Effector memory CD8-positive, alpha-beta T cell (primary cell): ENCODE measurements at places on chromosomes 12 and 14.
A peak's percentile ranks its signal among the peaks of the same experiment; 100 is the strongest.

- peak overlapping the region; percentile 97 for H3K27ac ChIP-seq
- H3K27me3 ChIP-seq: no peaks in the 10 kb centered on the region
- H3K4me1 ChIP-seq: peaks cover 54% of the 10 kb centered on the region
These were observed 1.0 kb downstream of the NACA start for GRCh38 chr12:56723889-56724700.

GRCh38 chr14:104955396-104955770, 22.8 kb downstream of the AHNAK2 start:
- H3K4me1 ChIP-seq: no peaks in the 10 kb centered on the region
- no peak overlapping the region for H3K27ac ChIP-seq
- H3K27me3 ChIP-seq: peaks cover 67% of the 10 kb centered on the region

DNA sequence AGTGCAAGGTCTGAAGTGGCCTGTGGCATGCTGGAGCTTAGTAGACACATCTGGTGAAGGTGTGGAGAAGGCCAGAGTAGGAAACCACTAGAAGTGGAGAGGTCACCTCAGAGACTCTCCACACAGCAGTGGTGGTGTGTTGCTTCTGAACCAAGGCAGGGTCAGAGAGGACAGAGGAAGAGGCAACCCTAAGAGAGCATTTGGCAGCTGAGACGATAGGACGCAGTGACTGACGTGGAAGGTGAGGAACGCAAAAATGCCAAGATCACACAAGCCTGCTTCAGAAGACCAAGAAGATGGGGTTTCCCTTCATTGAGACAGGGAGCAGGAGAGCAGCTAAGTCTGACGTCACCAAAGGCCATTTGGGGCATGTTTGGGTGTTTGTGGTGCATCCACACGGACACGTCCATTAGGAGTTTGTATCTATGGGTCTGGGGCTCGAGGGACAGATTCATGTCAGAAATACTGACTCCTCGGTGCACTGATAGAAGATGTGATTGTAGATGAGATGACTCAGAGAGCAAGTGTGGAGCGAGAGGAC, 338.1 kb downstream of the CACNA1C start:
- no peak for DNase-seq
- no peaks in the 10 kb centered on the region for H3K27me3 ChIP-seq
- H3K27ac ChIP-seq: no peak overlapping the region
- no peak overlapping the region for H3K4me3 ChIP-seq
- H3K4me1 ChIP-seq: no peaks in the 10 kb centered on the region

GRCh38 chr12:75913502-75914351, 117.8 kb downstream of the PHLDA1 start:
- H3K4me3 ChIP-seq: no peak overlapping the region
- peaks cover 6% of the 10 kb centered on the region for H3K4me1 ChIP-seq
- H3K27me3 ChIP-seq: no peaks in the 10 kb centered on the region
- no peaks in the 10 kb centered on the region for H3K36me3 ChIP-seq
- H3K27ac ChIP-seq: no peak overlapping the region
- DNase-seq: no peak

DNA sequence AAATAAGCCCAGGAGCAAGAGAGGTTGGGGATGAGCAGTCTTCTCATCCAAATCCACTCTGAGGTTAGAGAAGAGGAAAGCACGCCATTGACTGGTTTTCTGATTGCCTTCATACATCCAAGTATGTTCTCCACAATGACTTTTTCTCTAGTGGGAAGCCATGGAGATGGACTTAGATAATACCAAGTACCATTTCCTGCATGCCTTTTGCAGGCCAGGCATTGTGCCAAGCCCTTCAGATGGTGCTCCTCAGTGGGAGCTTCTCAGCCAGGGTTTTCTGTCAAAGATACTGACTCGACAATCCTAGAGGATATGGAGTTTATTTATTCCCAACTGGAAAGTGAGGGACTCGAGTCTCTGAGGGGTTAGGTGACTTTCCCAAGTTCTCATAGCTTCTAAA, 218.0 kb downstream of the ZFP36L1 start:
- DNase-seq: no peak
- no peaks in the 10 kb centered on the region for H3K27me3 ChIP-seq
- no peak overlapping the region for H3K4me3 ChIP-seq
- no peaks in the 10 kb centered on the region for H3K36me3 ChIP-seq

DNA sequence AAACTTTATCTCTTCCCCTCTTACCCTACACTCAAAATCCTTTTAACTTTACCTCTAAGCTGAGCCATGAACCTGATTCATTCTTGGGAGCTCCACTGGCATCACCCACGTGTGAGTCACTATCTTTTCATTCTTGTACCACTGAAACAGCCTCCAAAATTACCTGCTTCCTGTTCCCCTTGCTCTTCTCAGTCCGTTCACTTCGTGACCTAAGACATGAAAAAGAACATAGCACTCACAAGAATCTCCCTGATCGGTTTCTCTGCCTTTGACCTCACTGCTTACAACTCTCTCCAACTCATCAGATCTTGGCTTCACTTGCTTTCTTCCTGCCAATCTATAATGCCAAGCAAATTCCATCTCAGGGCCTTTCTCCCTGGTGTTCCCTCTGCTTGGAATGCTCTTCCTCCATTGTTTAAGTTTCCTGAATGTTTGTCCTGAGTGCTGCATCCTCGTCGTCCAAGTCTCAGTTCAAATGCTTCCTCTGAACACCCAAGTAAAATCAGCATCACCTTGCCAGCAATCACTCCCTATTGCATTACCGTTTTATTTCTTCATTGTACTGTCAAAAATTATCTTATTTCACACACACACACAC, 9.2 kb downstream of the GLIPR1 start:
- no peak for DNase-seq
- no peak overlapping the region for H3K4me3 ChIP-seq
- peaks cover 69% of the 10 kb centered on the region for H3K36me3 ChIP-seq
- no peaks in the 10 kb centered on the region for H3K27me3 ChIP-seq
- H3K4me1 ChIP-seq: peaks cover 31% of the 10 kb centered on the region
- H3K27ac ChIP-seq: peak overlapping the region; percentile 76

- no peak for DNase-seq
- no peaks in the 10 kb centered on the region for H3K4me1 ChIP-seq
- no peak overlapping the region for H3K4me3 ChIP-seq
- H3K36me3 ChIP-seq: no peaks in the 10 kb centered on the region
- H3K27ac ChIP-seq: no peak overlapping the region
These were observed 99.8 kb upstream of the DIO2 start for GRCh38 chr14:80310938-80311750.

DNA sequence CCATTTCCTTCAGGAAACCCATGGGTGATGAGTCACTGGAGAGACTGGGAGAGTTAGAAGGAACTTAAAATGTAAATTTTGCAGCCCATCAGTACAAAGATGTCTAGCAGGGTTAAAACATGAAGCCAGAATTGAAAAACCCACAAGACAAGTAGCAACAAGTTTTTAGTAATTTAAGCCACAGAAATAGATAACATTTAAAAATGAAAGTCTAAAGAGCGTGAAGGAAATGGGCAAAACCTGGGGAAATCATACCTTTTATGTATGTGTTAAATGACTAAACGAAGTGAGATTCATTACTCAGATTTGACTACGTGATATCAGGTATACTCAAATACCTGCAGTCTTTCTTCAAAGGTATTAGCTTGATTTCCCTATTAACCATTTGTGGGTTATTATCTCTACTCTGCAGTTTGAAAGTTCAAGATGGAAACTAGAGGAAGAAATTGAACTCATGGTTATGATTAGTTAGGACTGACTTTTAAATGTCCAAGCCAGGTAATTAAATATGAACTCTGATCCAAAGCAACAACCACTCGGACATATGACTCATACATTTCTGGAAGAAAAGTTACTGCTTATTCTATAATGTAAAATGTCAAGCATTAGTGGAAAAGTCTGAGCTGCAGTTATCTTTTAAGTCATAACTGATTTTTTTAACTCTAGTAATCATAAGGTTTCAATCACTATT, 84.1 kb downstream of the ITPR2 start:
- peak overlapping the region; percentile 82 for H3K27ac ChIP-seq
- no peaks in the 10 kb centered on the region for H3K36me3 ChIP-seq
- H3K27me3 ChIP-seq: no peaks in the 10 kb centered on the region
- peaks cover 63% of the 10 kb centered on the region for H3K4me1 ChIP-seq
- no peak for DNase-seq

DNA sequence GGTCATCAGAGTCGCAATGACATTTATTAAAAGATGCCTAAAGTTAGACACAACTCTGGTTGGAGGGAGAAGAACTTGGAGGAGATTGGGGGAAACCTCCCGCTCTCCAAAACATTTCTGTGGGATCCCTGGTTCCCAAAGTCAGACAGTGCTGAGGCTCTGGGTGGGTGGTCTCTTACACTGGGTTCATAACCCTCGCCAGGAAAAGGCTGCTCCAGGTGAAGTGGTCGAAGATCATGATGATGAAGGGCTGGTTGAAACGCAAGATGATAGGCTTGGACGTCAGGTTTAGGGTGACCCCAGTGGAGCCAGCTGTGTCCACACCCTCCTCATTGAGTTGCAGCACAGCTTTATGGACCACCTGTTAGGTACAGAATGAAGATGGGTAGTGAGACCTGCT, 11.2 kb upstream of the SERPINA10 start:
- no peak overlapping the region for H3K4me3 ChIP-seq
- peaks cover 12% of the 10 kb centered on the region for H3K27me3 ChIP-seq
- DNase-seq: no peak
- H3K36me3 ChIP-seq: no peaks in the 10 kb centered on the region

DNA sequence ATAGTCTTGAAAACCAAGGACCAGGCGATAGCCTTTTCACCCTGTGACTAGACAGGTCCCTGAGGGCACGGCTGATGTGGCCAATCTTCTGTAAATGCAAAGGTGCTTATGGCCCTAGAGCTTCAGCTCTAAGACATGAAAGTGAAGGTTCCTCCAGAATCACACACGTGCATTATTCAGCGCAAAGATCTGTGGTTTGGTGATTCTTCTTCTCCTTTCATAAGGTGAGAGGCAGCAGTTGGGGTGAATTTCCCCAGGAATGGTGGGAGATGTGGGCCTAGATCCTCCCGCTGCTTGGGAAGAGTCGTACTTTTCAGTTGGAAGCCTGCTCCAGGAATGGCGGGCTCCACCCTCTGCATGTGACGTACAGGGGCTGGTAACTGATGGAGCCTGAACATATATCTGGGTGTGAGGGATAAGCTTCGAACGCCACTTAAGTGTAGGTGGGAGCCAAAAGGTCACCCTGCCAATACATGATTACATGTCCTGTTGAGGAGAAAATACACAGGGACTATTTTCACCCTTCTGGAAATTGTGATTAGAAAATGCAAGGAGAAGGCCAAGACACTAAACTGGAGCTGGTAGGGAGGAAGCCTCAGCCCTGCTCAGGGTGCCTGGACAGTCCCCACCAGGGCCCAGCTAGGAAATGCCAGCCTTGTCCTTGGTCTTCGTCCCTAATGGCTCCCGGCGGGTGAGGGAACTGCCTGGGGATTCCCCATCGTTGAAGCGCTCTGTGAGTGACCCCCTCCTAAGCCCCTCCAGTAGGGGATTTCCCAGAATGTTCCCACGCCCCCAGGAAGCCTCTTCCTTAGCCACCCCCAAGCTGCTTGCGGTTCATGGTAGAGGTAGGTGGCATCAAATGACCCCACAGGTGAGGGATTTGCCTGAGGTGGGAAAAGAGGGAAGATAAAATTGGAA, 17.6 kb downstream of the BATF start:
- H3K27ac ChIP-seq: peak overlapping the region; percentile 98
- no peaks in the 10 kb centered on the region for H3K27me3 ChIP-seq
- H3K4me1 ChIP-seq: peaks cover 71% of the 10 kb centered on the region
- H3K36me3 ChIP-seq: peaks cover 23% of the 10 kb centered on the region

- no peak overlapping the region for H3K4me3 ChIP-seq
- H3K27me3 ChIP-seq: no peaks in the 10 kb centered on the region
- DNase-seq: no peak
- no peak overlapping the region for H3K27ac ChIP-seq
- no peaks in the 10 kb centered on the region for H3K36me3 ChIP-seq
These were observed 348.3 kb downstream of the ZFP36L1 start for GRCh38 chr14:68444449-68445168.

GRCh38 chr14:101066826-101067510, 163.4 kb upstream of the RTL1 start:
- no peaks in the 10 kb centered on the region for H3K36me3 ChIP-seq
- peaks cover 14% of the 10 kb centered on the region for H3K27me3 ChIP-seq
- H3K4me1 ChIP-seq: no peaks in the 10 kb centered on the region
- H3K27ac ChIP-seq: no peak overlapping the region

GRCh38 chr12:127178463-127178862, 1088.5 kb upstream of the TMEM132C start:
- no peak overlapping the region for H3K27ac ChIP-seq
- peaks cover 13% of the 10 kb centered on the region for H3K27me3 ChIP-seq
- H3K36me3 ChIP-seq: no peaks in the 10 kb centered on the region
- no peak overlapping the region for H3K4me3 ChIP-seq

- H3K27ac ChIP-seq: no peak overlapping the region
- no peak for DNase-seq
- H3K27me3 ChIP-seq: peaks cover 44% of the 10 kb centered on the region
- no peak overlapping the region for H3K4me3 ChIP-seq
These were observed 104.5 kb upstream of the MED13L start for GRCh38 chr12:116381744-116382685.

- no peak overlapping the region for H3K4me3 ChIP-seq
- DNase-seq: no peak
- peaks cover 63% of the 10 kb centered on the region for H3K4me1 ChIP-seq
- no peak overlapping the region for H3K27ac ChIP-seq
These were observed 134.6 kb downstream of the CHST11 start for GRCh38 chr12:104591257-104591885.

DNA sequence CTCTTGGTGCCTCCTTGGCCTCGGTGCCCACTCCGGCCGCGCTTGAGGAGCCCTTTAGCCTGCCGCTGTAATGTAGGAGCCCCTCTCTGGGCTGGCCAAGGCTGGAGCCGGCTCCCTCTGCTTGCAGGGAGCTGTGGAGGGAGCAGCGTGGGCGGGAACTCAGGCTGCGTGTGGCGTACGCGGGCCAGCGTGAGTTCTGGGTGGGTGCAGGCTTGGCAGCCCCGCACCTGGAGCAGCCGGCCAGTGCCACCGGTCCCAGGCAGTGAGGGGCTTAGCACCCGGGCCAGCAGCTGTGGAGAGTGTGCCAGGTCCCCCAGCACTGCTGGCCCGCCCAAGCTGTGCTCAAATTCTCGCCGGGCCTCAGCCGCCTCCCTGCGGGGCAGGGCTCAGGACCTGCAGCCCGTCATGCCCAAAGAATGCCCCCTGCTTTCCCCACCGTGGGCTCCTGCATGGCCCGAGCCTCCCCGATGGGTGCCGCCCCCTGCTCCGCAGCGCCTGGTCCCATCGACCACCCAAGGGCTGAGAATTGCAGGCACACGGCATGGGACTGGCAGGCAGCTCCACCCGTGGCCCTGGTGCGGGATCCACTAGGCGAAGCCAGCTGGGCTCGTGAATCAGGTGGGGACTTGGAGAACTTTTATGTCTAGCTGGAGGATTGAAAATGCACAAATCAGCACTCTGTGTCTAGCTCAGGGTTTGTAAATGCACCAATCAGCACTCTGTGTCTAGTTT, 129.2 kb downstream of the PAWR start:
- H3K27ac ChIP-seq: no peak overlapping the region
- H3K36me3 ChIP-seq: no peaks in the 10 kb centered on the region
- H3K4me1 ChIP-seq: no peaks in the 10 kb centered on the region
- H3K4me3 ChIP-seq: no peak overlapping the region
- H3K27me3 ChIP-seq: no peaks in the 10 kb centered on the region

DNA sequence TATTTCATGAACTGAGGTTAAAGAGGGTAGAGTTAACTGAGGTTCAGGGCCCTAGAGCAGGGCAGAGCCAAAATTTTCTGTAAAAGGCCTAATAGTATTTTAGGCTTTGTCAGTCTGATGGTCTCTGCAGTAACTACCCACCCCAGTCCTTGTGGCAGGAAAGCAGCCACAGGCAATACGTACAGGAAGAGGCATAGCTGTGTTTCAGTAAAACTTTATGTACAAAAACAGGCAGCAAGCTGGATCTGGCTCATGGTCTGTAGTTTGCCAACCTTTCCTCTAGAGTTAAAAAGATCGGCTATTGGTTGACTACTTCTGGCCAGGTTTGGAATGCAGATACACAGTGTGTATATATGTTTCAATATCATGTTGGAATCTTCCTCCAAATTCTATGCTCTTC, 17.2 kb downstream of the TM7SF3 start:
- H3K36me3 ChIP-seq: peaks cover 37% of the 10 kb centered on the region
- H3K4me1 ChIP-seq: peaks cover 7% of the 10 kb centered on the region
- DNase-seq: no peak
- H3K27ac ChIP-seq: no peak overlapping the region
